HepG2 (cell line): ENCODE measurements at places on chromosomes 11 and 22.

DNA sequence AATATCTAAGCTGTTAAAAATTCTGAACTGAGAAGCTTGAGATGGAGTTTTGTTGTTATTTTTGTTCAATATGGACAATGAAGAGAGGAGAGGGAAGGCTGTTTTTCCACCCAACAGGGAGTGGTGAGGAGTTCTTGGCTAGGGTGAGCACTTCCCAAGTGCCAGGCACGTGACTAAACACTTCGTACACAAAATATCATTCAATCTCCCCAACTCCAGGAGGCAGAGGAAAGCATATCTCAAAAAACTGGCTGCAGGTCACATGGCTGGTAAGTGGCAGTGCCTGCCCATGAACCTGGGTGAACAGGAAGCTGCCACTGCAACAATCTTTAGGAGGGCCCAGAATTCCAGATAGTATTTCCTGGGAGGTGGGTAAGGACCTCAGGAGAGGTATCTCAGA lies 11.6 kb downstream of the ELF5 start:
- no peak for DNase-seq

GRCh38 chr22:19520566-19521305 lies 3.5 kb downstream of the CLDN5 start:
- DNase-seq, result no peak

- DNase-seq, result no peak
Measured at GRCh38 chr11:104165014-104165413, 1.1 kb upstream of the PDGFD start.

GRCh38 chr11:119015054-119015611 lies 3.0 kb downstream of the RPS25 start:
- DNase-seq, result no peak

DNA sequence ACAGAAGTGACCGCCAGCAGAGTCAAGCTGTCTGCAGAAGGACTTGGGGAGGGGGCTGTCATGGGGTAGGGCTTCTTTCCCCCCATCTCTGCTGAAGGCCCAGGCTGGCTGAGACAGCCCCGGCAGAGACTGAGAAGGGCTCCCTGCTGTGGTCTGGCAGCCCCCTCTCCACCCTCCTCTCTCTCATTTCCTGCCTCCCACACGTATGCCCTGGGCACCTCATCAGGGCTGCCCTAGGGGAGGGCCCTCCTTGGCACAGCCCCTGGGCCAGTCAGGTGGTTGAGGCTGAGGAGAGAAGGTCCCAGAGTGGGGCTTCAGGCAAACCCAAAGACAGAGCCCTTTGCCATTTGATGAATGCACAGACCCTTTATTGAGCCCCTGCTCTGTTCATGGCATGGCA lies 3.6 kb downstream of the RASD2 start:
- no peak for DNase-seq

DNA sequence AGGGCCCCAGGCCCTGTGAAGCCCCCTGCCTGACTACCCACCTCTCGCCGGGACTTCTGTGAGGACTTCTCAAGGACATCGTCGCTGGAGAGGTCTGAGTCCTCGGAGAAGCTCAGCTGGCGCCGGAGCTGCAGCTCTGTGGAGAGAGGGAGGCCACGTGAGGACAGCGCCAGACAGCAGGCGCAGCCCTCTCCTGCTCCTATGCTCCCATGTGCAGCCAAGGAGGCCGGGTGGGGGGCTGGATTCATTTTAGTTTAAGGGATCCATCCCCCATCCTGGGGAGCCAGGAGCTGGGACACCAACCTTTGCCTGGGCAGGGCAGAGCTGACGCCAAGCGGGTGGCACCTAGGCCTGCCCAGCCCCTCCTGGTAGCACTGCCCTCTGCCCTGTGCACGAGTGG lies 42.4 kb upstream of the BID start:
- no peak for DNase-seq

DNA sequence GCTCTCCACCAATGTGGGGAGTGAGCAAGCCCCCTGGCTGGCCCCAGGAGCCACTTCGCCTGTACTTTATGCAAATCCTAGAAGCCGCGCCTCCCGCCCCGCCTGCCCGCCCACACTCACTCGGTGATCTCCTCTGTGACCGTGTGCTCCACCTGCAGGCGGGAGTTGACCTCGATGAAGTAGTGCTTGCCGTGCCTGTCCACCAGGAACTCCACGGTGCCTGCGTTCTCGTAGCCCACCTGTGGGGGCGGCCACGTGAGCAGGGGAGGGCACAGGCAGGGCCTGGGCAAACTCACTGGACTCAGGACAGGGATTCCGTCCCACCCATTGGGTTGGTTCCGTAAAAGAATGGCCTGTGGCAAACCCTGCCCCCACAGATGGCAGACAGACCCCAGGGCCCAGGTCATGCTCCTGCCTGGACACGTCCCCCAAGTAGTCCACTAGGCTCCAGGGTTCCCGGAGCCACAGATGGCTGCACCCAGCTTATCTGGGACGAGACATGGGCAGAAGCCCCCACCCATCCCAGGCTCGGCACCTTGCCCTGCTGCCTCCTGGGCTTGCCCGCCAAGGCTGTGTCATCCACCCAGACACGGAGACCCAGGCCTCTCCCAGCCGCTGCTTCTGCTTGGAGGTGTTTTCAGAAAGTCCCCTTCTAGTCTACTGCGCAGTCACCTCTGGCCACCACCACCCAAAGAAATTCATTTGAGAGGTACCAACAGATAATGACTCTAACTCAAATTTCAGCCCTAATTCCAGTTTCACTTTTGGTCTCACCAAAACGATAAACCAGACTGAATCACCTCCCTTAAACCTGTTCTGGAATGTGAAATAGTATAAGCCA lies 12.1 kb downstream of the LRFN4 start:
- DNase-seq, result peak; percentile 82

DNA sequence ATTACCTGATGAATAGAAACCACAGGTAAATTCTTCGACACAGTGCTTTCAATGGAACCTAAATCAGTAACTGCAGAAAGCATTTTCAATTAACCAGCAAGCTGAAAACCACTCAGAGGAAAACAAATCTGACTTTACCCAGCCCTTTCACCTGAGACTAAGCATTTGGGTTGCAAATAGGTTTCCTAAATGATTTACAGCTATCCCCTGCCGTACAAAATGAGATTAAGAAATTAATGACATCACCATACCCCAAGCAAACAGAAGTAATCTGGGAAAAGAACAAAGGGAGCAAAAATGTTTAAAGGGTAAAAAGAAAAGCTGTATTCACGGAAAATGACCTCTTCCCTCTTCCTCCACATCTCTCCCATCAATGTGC lies 584 bp downstream of the NOX4 start:
- DNase-seq, result no peak

DNA sequence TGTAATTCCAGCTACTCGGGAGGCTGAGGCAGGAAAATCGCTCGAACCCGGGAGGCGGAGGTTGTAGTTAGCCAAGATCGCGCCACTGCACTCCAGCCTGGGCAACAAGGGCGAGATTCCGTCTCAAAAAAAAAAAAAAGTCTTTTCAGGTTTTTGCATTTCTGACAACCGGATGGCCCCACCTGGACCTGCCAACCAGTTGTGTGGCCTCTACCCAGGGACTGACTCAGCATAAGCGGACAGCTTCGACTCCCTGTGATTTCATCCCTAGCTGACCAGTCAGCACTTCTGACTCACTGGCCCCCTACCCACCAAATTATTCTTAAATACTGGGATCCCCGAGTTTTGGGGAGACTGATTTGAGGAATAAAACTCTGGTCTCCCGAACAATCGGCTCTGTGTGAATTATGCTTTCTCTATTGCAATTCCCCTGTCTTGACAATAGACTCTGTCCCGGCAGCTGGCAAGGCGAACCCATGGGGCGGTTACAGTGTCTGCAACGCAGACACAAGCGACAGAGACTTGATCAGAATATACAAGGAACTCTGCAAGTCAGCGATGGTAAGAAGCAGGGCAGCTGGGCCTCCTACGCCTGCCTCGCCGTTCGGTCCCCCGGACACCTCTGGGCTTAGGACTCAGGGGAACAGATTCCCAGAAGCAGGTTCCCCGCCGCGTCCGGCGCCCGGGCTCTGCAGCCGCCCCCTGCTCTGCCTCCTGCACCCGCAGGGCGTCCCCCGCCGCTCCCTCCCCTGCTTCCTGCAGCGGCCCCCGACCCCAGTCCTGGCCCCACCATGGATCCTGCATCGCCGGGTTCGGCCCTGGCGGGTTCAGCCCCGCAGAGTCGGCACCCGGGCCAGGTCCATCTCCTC lies 741 bp upstream of the TALDO1 start:
- no peak for DNase-seq

- DNase-seq, result no peak
Measured at GRCh38 chr22:47599753-47600152, 837.3 kb downstream of the TBC1D22A start.

DNA sequence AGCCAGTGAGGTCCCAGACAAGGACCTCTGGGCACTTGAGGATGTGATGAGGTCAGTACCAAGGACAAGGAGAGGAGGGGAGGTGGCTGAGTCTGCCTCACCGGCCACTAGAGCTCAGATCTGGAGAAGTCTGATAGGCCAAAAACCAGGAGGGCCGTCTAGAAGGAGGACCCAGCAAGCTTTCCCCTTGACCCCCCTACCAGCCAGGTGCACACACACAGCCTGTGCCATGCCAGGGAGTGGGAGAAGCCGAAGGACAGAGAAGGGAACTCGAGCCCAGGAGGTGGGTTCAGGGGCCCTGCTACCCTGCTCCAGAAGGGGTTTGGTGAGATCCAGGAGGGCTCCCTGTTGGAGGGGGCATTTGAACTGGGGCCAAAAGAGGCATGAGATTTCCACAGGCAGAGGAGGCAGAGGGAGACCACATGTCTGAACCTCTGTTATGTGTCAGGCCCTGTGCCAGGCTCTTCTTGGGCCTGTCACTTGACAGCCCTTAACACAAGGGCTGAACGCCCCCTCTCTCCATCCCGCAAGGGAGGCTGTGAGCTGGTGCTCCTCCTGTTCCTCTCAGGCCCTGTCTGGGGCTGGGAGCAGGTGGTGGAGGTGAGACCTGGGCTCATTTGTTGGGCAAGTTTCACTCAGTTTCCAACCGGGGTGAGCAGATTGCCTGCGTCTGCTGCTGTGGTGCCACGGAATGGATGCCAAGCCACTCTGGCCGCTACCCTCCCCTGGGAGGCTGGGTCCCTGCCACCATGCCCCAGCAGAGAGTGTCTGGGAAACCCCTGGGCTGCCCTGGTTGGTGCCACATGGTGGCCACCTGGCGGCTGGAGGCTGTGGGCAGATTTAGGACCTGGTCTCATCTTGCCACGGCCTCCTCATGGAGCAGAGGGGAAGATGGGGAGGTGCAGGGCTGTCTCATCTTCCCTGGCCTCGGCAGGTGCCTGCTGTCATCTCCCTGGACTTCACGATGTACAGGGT lies 65.2 kb downstream of the MPPED1 start:
- DNase-seq, result no peak

DNA sequence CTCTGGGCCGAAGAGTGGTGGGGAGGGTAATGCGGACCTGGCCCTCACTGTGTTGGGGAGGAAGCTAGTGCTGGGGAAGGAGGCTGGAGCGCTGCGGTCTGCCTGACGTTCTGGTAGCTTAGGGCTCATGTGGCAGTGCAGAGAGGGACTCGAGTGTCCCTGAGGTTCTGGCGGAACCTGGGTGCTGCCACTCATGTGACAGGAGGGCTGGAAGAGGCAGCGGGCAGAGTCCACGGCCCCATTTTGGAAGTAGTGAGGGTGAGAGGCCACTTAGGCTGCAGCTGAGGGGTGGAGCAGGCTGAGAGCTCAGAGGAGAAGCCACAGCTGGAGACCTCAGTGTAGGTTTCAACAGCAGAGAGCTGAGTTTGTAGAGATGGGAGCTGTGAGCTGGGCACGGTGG lies 16.2 kb upstream of the TRMU start:
- no peak for DNase-seq

DNA sequence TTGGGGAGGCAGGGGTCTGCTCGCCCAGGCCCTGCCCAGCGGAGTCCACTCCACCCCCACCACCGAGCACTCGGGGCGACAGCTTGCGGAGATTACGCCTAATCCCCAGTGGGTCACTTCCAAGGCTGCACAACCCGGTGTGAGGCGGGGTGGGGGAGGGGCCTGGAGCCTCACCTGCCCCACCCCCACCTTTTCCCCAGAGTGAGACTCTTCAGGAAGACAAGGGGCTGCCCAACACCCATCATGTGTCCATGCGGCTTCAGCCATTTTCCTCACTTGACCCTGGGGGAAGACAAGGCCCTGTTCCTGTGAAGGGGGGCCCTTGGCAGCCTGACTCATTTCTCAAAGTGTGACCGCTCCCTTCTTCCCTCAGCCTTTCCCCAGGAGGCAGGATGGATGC lies 12.5 kb downstream of the SYNGR1 start:
- DNase-seq, result no peak

DNA sequence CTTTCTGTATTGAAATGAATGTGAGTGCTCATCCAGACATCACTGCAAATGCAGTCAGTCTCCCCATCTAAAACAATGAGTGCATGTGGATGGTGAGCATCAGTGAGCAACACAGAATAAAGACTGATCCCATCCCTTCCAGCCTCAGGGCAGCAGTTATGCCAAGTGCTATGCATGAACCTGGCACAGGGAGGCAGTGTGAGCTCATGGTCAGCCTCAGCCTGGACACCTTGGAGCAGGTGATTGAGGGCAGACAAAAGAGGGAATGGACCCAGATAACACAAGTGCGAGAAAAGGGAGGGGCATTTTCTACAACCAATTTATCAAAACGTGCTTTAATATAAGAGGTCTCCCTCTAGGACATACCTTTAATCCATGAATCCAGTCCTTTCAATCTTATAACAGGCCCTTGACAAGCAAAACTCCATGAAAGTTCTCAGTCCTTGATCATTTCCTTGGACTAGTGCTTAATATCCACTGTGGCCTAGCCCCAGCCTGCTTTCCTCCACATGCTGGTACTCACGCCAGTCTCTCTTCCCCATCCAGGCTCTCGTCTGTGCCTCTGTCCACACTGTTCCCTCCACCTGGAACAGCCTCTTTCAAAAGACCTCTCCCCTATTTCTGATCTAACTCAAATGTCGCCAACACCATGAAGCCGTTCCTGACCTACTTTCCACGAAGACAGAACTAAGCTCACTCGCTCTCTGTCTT lies 50.5 kb upstream of the LRRC55 start:
- peak; percentile 5 for DNase-seq
